ENCODE measurements at places on chromosomes 12 and 14.

DNA sequence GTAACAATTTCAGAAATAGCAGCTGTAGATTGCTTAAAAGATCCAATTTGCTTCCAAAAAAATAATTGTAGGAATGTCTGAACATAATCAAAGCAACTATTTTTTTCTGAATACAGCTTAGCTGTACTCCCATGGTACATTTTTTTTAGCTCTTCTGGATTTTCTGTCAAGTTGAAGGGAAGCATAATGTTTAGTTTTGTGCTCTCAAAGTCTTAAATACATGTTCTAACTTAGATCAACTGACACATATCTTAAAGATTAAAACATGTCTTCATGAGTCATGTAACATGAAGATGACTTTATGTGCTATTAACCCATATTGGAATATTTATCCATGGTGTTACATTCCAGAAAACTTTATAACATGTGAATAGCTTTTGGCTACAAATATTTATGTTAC lies 255.7 kb downstream of the BTG1 start:
- no peaks in the 10 kb centered on the region for H3K27me3 ChIP-seq
- H3K4me1 ChIP-seq, result peaks cover 4% of the 10 kb centered on the region
- no peak overlapping the region for H3K4me3 ChIP-seq
- no peak overlapping the region for H3K27ac ChIP-seq
- no peak for DNase-seq
- no peaks in the 10 kb centered on the region for H3K36me3 ChIP-seq

DNA sequence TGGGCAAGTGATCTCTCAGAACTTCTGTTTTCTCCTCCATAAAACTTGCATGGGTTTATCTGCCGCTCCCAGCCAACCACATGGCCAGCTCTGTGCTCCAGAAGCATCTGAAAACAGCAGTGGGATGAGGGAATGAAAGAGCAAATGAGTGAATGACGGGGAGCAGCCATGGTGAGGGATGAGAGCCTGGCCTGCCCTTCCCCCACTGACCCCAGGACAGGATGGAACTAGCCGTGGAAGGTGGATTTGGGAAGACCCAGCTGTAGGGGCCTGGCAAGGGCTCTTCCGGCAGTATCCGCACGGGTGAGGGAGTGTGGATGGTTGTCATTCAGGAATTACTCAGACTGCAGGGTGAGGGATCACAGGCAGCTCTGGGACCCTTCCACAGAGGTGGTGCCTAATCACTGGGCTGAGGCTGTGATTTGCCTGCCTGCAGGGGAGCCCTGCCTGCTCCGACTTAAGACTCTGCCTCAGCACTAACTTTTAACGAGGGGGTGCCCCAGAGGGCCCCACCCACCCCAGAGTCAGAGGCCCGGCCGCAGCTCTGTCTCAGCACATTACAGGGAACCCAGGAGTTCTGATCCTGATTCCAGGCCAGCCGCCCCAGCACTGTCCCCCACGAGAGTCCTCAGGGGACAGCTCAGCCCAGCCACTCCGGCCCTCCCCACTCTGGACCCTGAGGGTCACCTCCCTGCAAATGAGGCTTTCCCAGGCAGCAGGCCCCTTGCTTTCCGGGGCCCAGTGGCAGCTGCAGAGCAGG lies 136.8 kb upstream of the C14orf180 start:
- no peak overlapping the region for H3K27ac ChIP-seq
- no peak overlapping the region for H3K4me3 ChIP-seq
- no peaks in the 10 kb centered on the region for H3K36me3 ChIP-seq
- H3K27me3 ChIP-seq, result peaks cover 11% of the 10 kb centered on the region

- H3K36me3 ChIP-seq, result no peaks in the 10 kb centered on the region
- no peak overlapping the region for H3K4me3 ChIP-seq
- H3K4me1 ChIP-seq, result peaks cover 23% of the 10 kb centered on the region
- peak overlapping the region; percentile 91 for H3K27ac ChIP-seq
- peaks cover 3% of the 10 kb centered on the region for H3K27me3 ChIP-seq
Observed at GRCh38 chr12:19893514-19893913, 454.2 kb downstream of the AEBP2 start.

- H3K27ac ChIP-seq, result no peak overlapping the region
- H3K4me1 ChIP-seq, result peaks cover 5% of the 10 kb centered on the region
- H3K4me3 ChIP-seq, result no peak overlapping the region
- DNase-seq, result no peak
- H3K36me3 ChIP-seq, result peaks cover 86% of the 10 kb centered on the region
Observed at GRCh38 chr12:101745481-101745880, 6.2 kb upstream of the SYCP3 start.

DNA sequence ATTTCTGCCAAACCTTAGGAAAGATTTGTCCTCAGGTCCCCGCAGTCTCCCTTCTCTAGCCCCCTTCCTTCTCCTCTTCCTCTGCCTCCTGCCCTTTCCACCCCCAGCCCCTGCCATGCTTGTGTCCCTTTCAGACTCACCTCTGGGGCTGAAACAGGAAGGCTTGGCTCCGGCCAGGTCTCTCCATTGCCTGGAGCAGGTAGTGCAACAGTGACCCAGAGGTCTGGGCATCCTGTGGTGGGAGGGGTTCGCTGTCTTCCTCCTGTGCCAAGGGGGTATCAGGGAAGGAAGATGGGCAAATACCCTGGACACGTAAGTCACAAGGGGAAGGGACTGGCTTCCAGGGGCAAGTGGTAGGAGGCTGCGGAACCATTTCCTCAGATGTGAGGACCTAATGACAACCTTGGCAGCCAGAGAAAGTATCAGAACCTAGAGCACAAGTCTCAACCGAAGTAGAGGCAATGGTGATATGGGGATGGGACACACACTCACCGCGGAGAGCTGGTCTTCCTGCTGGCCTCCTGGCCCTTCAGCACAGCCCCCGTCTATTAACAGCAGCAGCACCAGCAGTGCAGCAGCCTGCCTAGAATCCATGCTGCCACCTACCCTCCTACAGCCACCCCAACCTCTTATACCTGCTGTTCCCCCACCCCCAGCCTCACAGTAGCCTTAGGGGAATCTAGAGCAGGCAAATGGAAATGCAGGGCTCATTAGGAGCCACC lies at the start of gene NPFF:
NPFF (minus strand) TSS at position 604 of the 722 bp plus-strand sequence; CDS start at position 594, 10 bp downstream.
- no peak within 1 kb of the TSS for H3K4me3 ChIP-seq
- no peak for DNase-seq
- H3K27ac ChIP-seq, result peak within 1 kb of the TSS; percentile 33
- H3K36me3 ChIP-seq, result peaks cover 59% of the 10 kb centered on the region

DNA sequence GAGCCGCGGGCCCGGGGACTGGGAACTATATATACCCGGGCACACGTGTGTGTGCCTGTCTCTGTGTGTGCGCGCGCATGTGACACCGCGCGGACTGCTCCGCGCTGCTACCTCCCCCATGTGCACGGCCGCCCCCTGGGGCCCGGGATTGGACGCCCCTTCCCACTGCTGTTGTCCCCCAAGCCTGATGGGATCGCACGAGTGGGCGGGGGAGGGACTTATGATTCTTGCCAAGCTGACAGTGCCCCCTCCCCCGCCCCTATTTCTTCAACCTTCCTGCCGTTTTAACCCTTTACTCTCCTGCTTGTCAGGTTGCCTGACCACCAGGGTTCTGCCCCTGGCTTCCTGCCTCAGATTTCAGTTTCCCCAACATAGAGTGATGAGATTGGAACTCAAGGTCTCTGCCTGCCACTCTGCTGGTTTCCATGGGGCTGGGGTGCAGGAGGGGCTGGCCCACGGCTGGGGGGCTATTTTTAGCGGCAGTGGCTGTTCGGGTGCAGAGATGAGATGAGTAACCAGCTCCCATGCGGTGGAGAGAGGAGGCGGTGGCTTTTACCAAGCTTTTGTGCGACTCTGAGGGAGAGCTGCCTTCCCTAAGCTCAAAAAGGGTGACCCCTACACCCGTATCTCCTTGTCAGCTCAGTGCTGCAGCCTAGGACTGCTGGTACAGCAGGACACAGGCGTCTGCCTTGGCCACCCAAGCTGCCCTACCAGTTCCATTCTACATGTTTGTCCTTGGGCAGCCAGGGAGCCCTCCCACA lies at the start of gene DDN:
DDN (minus strand) TSS at position 5 of the 761 bp plus-strand sequence. CDS start 88 bp downstream, outside the sequence.
- peaks cover 43% of the 10 kb centered on the region for H3K36me3 ChIP-seq
- peaks cover 62% of the 10 kb centered on the region for H3K27me3 ChIP-seq
- H3K4me3 ChIP-seq, result peak within 1 kb of the TSS; percentile 73

DNA sequence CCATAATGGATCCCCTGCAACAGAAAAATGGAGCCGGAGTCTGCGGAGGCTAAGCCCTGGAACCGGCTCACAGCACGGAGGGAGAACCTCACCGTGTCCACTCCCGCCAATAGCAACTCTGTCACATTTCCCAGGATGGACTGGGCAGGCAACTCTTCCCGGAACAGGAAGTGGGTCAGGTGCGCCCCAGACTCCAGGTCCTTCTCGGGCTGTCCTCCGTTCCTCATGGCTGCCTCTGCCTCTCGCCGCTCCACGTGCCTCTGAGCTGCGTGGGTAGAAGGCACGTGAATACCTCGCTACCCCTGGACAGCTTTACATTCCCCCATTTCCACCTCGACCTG lies 2.2 kb downstream of the CYP27B1 start:
- peaks cover 79% of the 10 kb centered on the region for H3K36me3 ChIP-seq
- peak overlapping the region; percentile 91 for H3K4me3 ChIP-seq
- H3K27me3 ChIP-seq, result peaks cover 13% of the 10 kb centered on the region
- H3K27ac ChIP-seq, result peak overlapping the region; percentile 63

DNA sequence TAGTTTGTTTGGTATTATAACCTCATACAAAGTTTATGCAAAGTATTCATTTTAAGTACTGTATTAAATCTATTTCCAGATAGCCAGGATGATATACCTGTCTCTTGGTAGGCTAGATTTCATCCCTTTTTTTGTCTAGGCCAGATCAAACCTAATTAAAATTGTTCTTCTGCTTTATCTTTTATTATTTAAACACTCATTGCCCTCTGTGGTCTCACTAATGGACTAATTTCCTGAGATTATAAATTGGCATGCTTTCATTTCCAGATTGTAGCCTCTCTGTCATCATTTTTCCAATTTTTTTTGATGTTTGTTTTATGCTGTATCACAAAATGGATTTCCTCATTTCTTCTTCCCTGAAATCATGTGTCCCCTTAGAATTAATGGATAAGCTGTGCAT lies 85.6 kb upstream of the TMEM263 start:
- H3K27me3 ChIP-seq, result no peaks in the 10 kb centered on the region
- no peak overlapping the region for H3K4me3 ChIP-seq
- no peak overlapping the region for H3K27ac ChIP-seq
- H3K36me3 ChIP-seq, result peaks cover 52% of the 10 kb centered on the region
- no peak for DNase-seq

GRCh38 chr12:45801625-45802024 lies 72.1 kb downstream of the ARID2 start:
- peaks cover 41% of the 10 kb centered on the region for H3K4me1 ChIP-seq
- H3K4me3 ChIP-seq, result no peak overlapping the region
- no peaks in the 10 kb centered on the region for H3K27me3 ChIP-seq
- DNase-seq, result no peak

DNA sequence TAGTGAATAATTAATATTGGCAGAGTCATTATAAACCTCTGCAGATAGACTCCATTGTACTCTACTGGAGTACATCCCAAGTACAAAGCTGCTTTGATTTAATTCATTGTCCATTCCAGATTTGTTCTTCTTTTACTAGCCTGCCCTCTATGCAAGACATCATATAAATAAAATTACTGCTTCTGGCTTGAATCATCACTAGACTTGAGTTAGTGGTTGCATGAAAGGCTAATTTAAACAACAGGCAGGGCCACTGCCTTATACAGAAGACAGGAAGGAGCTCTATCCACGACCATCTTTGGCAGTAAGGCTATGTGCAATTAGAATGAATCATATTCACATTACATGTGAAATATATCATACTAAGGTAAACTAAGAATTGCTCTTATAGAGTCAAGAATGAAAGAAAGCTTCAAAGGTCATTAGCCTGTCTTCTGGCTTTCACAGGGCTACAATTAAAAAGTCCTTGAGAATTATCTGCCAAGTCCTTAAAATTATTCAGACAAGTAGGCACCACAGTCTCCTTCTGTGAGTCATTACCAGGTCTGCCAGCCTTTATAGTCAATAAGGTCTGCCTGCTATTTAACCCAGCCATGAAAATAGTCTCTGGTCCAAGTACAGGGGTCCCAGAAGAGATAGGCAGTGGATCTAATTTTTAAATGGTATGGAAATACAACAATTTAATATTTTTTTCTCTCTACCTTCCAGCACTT lies 631.8 kb downstream of the TMTC2 start:
- H3K4me3 ChIP-seq, result no peak overlapping the region
- no peaks in the 10 kb centered on the region for H3K36me3 ChIP-seq
- no peak overlapping the region for H3K27ac ChIP-seq
- DNase-seq, result no peak
- H3K4me1 ChIP-seq, result no peaks in the 10 kb centered on the region

- peaks cover 21% of the 10 kb centered on the region for H3K36me3 ChIP-seq
- DNase-seq, result no peak
- peaks cover 5% of the 10 kb centered on the region for H3K4me1 ChIP-seq
- H3K27me3 ChIP-seq, result no peaks in the 10 kb centered on the region
Observed at GRCh38 chr14:102461490-102462338, 47.9 kb downstream of the ANKRD9 start.

- H3K4me1 ChIP-seq, result peaks cover 79% of the 10 kb centered on the region
- no peaks in the 10 kb centered on the region for H3K27me3 ChIP-seq
- peak; percentile 76 for DNase-seq
Observed at GRCh38 chr12:11836282-11837151, 187.0 kb downstream of the ETV6 start.

- no peaks in the 10 kb centered on the region for H3K36me3 ChIP-seq
- no peak overlapping the region for H3K4me3 ChIP-seq
- no peaks in the 10 kb centered on the region for H3K27me3 ChIP-seq
- no peak overlapping the region for H3K27ac ChIP-seq
- DNase-seq, result no peak
Observed at GRCh38 chr14:106094654-106095189, 568.3 kb downstream of the TMEM121 start.

DNA sequence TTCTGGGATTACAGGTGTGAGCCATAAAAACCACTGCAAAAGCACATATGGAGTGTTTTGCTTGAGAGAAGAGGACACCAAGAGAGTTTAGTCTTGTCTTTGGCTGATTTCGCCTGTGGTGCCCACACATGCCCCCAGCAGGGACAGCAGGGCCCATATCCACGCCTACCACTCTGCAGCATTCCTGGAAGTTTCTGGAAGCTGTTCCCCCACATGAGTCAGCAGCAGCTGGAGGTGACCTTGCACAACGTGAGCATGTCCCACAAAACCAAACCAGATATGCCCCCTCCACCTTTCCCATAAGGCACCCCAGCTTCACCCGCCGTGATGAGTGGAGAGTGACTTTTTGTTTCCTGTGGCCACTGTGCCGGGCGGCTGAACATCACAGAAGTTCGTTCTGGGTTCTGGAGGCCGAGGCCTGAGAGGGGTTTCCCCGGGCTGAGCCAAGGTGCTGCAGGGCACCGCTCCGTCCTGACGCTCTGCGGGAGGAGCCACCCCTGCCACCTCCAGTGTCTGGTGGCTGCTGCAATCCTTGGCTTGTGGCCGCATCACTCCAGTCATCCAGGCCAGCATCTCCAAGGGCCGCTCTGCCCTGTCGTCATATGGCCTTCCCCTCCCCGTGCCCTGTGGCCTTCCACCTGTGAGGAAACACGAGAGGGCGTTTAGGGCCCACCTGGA lies 4.7 kb downstream of the ASPG start:
- no peak for DNase-seq
- H3K36me3 ChIP-seq, result no peaks in the 10 kb centered on the region
- H3K27ac ChIP-seq, result no peak overlapping the region
- H3K27me3 ChIP-seq, result peaks cover 5% of the 10 kb centered on the region

- H3K4me3 ChIP-seq, result no peak overlapping the region
- peaks cover under 1% of the 10 kb centered on the region for H3K27me3 ChIP-seq
- DNase-seq, result no peak
- no peaks in the 10 kb centered on the region for H3K36me3 ChIP-seq
Observed at GRCh38 chr14:33943096-33943883, 7.6 kb downstream of the EGLN3 start.

GRCh38 chr14:57574617-57575288 lies 81.1 kb upstream of the CCDC198 start:
- no peak overlapping the region for H3K4me3 ChIP-seq
- no peaks in the 10 kb centered on the region for H3K36me3 ChIP-seq
- H3K4me1 ChIP-seq, result no peaks in the 10 kb centered on the region
- no peak for DNase-seq
